ENCODE measurements at places on chromosomes 3 and 15.

GRCh38 chr15:71800190-71800589 lies 10.2 kb upstream of the NR2E3 start:
- no peak for DNase-seq

DNA sequence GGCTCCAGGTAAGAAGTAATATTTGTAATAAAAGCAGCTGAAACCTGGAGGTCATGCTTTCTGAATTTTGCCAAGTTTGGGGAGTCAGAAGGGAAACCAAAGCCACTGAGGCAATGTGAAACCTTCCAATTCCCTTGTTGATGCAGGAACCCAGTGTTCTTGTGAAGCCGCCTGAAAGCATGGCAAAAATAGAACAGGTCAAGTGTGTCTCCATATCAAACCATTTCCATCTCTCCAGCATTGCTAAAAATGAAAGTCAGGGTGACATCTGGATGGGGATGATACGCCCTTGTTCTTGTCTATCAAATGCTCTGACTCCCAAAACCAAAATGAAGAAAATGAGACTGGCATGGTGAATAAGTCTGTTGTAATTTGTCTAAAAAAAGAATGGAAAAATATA lies 362.5 kb downstream of the VPS13C start:
- no peak for DNase-seq

- no peak for DNase-seq
Observed at GRCh38 chr3:41866298-41866697, 95.6 kb downstream of the ULK4 start.

DNA sequence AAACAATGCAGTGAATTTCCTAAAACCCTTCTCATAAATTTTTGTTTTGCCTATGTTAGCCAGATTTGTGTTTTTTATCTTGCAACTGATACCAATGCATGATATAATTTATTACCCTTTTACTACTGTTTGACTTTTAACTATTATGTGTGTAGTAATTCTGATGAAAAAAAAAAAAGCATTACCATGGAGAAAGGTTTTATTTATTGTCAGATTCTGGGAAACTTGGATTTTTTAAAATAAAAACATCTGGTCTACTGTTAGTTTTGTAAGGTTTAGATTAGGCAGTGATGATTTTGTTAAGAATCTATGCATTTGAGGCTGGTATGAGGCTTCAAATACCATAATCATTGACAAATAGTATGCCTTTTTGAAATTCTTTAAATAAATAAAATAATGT lies 470.4 kb upstream of the ROBO1 start:
- DNase-seq = no peak

GRCh38 chr3:37202035-37202434 lies 27.7 kb upstream of the LRRFIP2 start:
- no peak for DNase-seq

DNA sequence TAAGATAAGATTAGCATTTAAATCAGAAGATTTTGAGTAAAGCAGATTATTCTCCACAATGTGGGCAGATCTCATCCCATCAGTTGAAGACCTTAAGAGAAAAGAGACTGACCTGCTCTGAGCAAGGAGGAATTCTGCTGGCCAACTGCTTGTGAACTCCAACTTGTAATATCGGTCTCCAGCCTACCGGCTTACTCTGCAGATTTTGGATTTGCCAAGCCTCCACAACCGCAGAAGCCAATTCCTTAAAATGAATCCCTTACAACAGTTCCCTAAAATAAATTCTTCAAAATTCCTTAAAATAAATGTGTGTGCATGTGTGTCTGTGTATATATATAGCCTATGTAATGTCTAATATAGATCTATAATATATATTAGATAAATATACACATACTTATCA lies 107.4 kb upstream of the KLF13 start:
- no peak for DNase-seq

- DNase-seq = no peak
Observed at GRCh38 chr3:36305929-36306520, 74.3 kb upstream of the STAC start.

DNA sequence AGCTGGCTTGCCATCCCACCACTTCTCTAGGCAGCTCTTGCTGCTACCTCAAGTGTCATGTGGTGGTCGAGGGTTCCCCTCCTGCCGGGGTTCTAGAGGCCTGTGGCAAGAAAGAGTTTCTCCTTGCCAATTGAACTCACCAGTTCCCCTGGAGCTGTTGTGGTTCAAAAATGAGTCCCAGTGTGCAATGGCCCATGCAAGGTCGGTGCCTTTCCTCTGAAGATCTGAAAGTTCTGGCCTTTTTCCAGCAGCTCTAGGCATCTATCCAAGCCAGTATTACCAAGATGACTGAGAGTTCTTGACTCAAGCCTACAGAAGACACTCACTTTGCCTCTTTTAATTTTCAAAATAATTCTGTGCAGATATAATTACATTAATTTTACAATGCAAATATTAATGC lies 163.6 kb downstream of the KCNMB2 start:
- no peak for DNase-seq
